ENCODE measurements at places on chromosomes 5 and 9.

DNA sequence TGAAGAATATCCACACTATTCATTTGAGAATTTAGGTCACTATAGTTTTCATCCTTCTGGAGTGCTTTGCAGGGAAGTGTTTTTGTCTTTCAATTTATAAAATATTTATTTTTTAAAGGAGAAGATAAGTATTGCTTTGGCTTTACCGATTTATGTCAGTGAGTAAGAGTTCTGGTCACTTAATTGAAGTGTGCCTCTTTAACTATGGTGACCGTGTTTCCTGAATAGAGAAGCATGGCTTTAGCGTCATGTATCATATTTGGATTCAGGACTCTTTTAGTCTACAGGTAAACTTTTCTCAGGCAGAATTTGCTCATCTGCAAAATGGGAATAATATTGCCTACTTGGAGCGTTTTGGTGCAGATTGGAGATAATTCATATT is 902 bp downstream of the BDP1 start:
- no peak for DNase-seq

DNA sequence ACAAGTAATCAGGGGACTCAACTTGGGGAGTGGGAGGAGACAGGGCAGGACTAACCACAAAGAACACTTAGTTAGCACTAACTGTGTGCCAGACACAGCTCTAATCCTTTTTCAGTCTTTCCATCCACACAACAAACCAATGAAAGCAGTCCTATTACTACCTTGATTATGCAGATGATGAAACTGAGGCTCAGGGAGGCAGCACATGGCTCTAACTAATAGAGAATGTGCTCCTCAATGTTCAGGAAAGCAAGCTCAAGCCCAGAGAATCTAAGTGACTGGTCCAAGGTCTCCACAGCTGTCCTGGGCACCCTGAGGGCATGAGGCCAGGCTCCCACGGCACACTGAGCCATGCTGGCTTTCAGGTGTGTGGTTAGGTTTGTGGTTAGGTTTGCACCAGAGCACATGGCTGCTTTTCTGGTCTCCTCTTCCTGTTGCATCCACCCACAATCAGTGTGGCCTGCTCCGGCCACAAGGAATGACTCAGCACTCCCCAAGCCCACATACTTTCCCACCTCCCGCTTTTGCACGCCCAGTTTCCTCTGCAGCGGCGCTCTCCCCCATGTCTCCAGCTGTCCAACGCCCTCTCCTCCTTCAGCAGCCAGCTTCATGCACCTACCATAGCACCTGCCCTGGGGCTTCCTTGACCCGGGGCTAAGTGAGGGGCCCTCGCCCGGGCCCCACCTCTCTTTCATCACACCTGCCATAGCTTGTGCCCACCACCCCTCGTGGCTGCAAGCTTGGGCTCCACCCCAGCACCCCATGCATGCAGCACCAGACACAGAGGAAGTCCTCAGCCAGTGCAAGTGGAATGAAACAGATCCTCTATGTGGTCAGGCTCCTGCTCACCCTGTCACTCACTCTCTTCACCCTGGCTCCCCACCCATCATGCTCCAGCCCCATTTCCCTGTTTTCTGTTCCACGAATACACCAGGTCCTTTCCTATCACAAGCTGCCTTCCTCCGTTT is 133.1 kb downstream of the GABBR2 start:
- DNase-seq, result no peak

DNA sequence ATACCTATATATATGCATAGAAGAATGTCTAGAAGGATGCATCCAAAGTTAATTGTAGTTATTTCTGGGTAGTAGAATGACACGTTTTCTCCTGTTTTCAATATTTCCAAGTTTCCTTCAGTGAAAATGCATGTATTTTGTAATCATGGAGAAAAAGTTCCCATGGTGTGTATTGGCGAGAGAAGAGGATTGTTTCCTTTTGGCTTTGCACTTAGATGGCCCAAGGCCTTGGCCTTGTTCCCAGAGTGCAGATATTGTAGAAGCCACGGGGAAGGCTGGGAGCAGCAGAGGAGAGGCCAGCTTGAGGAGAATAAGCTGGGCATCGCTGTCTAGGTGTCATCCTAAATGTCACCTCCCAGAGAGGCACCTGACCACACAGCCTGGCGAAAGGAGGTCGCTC is 44.0 kb downstream of the IRF1 start:
- DNase-seq, result no peak

GRCh38 chr5:90173299-90174030 is 236.1 kb downstream of the CETN3 start:
- no peak for DNase-seq

DNA sequence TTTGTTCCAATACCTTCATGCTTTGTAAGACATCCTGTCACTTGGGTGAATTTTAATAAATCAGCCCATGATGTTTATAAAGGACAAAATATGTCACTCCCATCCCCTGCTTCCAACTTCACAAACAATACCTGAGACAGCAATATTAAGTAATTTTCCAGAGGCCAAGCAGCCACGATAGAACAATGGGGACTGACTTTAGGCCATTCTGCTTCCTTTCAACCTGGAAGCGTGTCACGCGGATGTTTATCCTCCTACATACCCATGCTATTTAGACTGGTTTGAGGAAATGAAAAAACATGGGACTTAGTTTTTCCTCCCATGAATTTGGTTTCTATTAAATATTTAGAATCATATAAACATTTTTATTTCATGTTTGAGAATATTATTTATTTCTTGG is 82.9 kb downstream of the GRAMD2B start:
- DNase-seq, result no peak

- DNase-seq, result peak; percentile 59
Measured at GRCh38 chr9:76394960-76395252, 680 bp upstream of the RFK start.

GRCh38 chr5:81402192-81402930 is 8.4 kb upstream of the ACOT12 start:
- no peak for DNase-seq

DNA sequence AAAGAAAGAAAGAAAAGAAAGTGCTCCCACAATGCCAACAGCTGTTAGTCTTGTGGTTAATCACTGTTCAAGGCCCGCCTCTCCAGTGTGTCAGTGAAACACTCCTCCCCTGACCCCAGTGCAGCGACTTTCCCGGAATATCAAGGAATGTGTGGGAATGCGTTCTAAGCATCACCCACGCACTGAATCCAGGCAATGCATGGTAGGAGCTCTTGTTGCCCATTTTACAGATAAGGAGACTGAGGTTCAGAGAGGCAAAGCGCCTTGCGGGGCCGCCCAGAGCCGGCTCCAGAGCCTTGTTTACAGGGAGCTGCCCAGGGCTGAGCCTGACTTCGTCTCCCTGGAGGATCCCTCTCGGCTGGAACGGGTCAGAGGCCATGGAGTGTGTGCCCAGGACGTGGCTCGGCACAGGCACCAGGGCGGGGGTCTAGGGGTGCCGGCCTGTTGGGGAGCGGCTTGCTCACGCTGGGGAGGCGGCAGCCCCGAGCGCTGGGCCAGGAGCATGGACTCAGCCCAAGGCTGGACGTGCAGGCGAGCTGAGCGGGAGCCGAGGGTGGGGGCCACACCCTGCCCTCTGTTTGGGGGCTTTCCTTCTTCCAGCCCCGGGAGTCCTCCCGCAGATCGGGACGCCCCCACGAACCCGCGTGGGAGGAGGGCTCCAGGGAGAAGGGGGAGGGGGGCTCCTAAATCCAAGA is 823 bp downstream of the ST6GALNAC6 start:
- DNase-seq, result no peak

DNA sequence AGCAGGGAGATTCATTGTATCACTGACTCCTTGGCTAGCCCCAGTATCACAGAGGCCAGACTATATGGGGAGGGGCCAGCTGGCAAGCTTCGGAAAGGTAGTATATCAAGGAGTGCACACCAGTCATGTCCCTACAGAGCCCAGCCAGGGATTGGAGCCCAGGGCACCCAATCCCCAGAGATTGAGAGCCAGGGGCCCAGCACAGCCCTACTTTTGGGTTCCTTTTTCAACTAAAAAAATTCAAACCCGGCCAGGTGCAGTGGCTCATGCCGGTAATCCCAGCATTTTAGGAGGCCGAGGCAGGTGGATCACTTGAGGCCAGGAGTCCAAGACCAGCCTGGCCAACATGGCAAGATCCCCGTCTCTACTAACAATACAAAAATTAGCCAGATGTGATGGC is 5.4 kb upstream of the MYORG start:
- DNase-seq, result no peak

GRCh38 chr5:140109759-140110645 is 3.9 kb upstream of the PURA start:
- DNase-seq, result no peak

DNA sequence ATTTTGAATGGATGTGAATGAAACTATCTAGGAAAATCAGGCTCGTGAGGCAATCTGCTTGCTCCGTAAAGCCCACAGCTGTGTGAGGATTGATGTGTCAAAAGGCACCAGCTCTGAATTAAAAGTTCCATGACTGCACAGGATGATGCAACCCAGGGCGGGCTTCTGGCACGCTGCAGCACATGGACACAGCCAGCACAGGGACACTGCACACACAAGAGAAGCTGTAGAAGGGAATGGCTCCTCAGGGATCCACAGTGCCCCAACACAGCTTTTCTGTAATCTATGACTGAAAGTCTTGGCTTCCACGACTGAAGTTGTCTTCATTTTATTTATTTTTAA is 151.0 kb downstream of the GCNT1 start:
- DNase-seq, result no peak

DNA sequence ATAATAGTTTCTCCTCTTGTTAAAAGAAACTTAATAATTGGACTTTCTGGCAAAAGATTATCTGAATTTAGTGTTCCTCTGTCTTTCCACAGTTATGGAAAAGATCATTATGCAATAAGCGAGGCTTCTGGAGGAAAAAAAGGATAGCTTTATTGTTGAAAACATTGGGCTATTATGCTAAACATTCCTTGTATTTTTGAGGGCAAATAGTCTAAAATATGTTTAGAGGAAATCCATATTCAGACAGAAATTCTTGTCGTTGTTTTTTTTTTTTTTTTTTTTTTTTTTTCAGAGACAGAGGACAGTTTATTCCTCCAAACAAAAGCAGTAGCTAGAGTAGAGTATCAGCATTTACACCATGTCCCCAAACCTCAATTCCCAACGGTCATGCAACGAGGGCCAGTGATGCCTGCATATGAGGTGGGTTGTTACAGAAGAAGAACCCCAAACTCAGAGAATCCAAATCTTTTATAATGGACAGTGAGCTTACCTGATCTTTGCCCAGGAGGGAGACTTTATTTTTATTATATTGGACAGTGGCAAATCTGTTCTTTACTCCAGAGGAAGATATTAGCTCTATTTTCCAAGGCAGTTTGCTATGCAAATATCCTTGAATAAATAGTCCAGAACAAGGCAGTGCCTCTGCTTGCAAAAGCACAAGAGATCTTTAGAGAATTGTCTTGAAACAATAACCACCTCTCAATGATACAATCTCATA is 48.4 kb upstream of the CDK5RAP2 start:
- DNase-seq, result no peak

- DNase-seq, result peak; percentile 2
Measured at GRCh38 chr9:137797206-137798120, 80.1 kb upstream of the CACNA1B start.

DNA sequence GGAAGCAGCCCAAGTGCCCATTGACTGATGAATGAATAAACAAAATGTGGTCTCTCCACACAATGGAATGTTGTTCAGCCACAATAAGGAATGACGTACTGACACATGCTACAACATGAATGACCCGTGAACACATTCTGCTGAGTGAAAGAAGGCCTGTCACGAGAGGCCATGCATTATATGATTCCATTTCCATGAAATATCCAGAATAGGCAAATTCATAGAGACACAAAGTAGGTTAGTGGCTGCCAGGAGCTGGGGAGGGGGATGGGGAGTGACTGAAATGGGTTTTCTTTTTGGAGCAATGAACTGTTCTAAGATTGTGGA is 41.4 kb downstream of the BICD2 start:
- no peak for DNase-seq

- DNase-seq, result no peak
Measured at GRCh38 chr9:72674961-72675360, 153.6 kb downstream of the TMC1 start.

DNA sequence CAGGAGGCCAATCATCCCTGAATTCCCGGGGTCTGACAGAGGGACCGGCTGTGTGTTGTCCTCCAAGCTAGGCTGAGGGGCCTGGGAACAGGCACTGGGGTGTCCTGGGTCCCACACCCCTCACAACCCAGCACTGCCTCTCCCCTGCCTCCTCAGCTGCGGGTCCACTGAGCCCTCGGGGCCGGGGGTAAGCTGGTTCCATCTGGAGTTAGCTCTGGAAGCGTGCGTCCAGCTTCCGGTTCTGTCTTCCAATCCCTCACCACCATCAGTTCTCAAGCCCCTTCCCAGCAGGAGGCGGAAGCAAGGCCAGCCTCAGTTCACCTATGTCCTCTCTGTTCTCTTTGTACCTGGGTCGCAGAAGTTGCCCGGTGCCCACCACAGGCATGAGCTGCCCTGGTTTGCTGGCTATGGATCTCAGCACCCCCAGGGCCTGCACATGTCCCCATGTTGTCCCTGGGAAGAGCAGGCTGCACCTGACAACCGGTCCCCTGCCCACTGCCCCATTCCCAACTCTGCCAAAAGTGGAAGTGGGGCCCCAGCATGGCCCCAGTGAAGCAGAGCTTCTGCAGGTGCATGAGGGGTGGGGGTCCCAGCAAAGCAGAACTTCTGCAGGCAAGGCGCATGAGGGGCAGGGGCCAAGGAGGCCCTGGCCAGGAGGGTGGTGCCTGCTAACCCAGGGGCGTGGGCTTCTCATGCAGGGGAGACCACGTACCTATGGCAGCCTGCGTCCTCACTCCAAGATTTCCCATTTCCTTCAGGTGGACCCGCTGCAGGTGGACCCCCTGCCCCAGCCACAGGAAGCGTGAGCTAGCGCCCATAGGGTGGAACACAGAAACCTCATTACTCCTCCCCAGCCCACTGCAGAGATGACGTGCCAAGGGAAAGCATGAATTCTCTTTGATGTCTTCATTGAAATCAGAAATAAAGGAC is 111.9 kb downstream of the ZNF354C start:
- no peak for DNase-seq

- DNase-seq, result no peak
Measured at GRCh38 chr5:160757194-160757593, 94.8 kb downstream of the ATP10B start.

- no peak for DNase-seq
Measured at GRCh38 chr5:82885627-82886389, 191.4 kb downstream of the TMEM167A start.

GRCh38 chr5:90613459-90613858 is 54.9 kb downstream of the ADGRV1 start:
- no peak for DNase-seq

Measured in NCI-H1092 (cell line).